Inflammatory macrophage treated with lipopolysaccharide for 4 hours (primary cell): ENCODE measurements at places on chromosomes 7 and 10.

DNA sequence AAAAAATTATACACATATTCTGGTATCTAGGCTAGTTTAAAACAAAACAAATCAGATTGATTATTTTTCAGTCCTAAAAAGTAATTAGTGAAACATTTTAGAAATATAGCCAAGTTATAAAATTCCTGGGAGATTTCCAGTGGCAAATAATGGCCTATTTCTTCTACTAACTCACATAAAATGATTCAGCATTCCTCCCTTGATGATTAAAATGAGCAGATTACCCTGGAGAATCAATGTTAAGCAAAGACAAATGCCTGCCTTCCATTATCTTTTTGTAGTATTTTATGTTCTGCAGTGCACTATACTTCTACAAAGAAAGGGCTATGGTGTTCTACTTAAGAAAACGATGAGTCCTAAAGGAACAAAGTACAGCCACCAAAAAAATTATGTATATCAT lies 53.6 kb downstream of the PARD3 start:
- DNase-seq: no peak

GRCh38 chr7:65404020-65404419 lies 30.4 kb downstream of the ZNF92 start:
- no peak for DNase-seq

DNA sequence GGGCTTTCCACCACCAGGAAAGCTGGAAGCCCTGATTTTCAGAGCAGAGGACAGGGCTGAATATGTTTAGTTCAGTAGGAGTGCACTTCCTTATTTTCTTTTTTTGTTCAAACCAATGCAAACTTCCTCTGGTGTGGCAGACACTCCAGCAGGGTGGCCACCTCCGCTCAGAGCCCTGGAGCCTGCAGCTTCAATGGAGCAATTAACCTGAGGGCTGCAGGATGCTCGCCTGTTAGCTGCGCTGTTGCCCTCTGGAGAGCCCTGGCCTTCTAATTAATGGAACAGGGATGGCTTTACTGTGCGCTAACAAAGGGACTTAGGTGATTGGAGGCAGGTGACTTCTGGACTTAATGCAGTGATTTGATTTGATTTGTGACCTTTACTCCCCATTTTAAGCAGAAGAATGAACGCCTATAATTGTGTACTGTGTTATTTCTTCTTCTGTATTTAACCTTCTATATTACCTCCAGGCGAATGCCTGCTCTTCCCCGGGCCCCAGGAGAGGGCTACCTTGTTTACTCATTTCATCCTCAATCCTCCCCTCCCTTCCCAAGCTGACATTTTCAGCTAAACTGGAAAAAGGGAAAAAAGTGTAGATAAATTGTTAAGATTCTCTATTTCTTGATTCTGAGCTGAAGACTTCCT lies 123.0 kb upstream of the CTBP2 start:
- peak; percentile 4 for DNase-seq

DNA sequence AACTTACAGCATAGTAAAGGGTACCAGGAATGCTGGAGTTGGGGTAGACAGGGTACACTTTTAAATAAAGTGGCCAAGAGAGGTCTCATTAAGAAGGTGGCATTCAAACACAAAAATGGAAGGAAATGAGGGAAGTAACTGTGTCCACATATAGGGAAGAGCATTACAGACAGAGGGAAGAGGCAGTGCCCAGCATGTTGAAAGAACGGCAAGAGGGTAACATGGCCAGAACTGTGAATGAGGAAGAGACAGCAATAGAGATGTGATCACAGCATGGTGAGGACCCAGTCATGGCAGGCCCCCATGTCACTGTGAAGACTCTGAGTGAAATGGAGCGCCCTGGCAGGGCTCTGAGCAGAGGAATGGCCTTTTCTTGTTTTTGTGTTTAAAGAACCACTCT lies 35.1 kb upstream of the ZNRF2 start:
- peak; percentile 80 for DNase-seq

- DNase-seq: no peak
Observed at GRCh38 chr10:112907893-112908292, 42.2 kb upstream of the TCF7L2 start.

- no peak for DNase-seq
Observed at GRCh38 chr10:129193148-129193547, 273.9 kb upstream of the MGMT start.

DNA sequence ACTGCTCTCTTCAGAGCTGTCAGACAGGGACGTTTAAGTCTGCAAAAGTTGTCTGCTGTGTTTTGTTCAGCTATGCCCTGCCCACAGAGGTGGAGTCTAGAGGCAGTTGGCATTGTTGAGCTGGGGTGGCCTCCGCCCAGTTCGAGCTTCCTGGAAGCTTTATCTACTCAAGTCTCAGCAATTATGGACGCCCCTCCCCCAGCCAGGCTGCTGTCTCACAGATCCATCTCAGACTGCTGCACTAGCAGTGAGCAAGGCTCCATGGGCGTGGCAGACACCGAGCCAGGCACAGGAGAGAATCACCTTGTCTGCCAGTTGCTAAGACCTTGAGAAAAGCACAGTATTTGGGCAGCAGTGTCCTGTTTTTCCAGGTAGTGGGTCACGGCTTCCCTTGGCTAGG lies 98.1 kb downstream of the SDHAF3 start:
- no peak for DNase-seq

- DNase-seq: no peak
Observed at GRCh38 chr7:115632636-115633035, 397.9 kb downstream of the TFEC start.

GRCh38 chr10:34607894-34608293 lies 207.2 kb downstream of the PARD3 start:
- DNase-seq: no peak

GRCh38 chr10:124569623-124570470 lies 108.2 kb downstream of the LHPP start:
- DNase-seq: no peak

GRCh38 chr7:55871932-55872485 lies 9.5 kb upstream of the SEPTIN14 start:
- no peak for DNase-seq

DNA sequence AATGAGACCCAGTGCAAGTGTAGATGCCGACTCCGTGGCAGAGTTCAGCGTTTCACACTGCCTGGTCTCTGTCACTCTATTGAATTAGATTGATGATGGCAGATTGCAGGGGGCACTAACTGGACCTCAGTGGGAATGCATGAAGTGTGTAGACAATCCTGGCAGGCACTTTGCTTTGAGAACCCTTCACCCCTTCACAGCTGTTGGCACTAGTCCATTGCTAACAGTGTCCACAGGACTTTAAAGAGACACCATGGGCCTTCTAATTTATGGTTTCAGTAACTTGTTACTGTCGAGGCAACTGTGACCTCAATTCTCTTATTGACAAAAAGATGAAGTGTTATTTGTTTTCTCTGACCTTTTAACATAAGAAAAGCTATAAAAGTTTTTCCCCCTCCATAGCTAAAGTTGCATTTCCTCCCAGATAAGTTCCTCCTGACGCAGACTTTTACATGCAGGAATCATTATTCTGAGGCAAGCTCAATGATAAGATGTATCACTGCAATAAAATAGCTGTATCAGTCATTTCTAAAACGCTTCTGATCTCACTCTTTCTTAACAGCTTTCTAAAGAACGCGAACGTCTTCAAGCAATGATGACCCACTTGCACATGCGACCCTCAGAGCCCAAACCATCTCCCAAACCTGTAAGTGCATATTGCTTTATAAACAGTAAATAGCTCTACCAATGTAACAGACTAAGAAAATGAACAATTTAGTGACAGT lies 238.9 kb downstream of the FOXP2 start:
- DNase-seq: no peak

GRCh38 chr7:44472843-44473242 lies 17.6 kb downstream of the NUDCD3 start:
- DNase-seq: no peak

DNA sequence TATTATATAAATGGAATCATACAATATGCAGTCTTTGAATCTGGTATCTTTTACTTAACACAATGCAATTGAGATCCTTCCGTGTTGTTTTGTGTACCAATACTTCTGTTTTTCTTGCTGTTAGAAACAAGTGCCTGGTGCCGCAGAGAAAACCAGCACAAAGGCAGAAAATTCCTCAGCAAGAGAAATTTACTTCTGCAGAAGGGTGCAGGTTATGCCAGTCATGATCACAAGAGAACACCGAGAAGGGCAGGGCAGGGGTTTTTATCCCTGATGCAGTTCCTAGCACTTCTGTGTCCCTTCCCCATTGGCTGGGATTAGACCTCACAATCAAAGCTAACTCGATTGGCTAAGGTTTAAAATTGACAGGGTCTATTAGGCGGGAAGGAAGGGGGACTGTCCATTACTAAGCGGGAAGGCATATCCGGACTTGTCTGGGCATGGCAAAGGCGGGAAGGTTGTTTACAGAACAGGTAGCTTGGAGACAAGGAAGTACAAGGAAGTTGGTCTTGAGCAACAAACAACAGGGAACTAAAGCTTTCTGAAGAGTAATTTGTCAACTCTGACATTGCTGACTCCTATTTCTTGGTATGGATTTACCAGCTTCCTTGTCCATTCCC lies 2.4 kb upstream of the ZNF33B start:
- DNase-seq: no peak

DNA sequence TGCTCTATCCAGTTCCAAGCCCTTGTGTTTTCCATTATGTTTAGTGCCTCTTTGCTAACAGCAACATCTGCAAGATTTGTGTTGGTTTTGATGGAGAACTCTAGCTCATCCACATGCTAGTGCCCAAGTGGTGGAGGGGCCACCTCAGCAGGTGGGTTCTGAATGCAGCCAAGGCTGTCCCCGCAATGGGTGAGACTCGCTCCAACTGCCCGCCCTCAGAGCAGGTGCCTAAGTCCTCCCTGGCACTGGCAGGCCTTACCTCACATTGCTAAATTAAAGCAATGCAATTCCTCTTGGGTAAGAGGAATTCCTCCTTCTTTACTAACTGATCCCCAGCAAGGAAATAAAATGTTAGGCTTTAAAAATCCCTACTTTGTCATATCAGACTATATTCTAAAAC lies 146.8 kb downstream of the ADCY1 start:
- no peak for DNase-seq

- no peak for DNase-seq
Observed at GRCh38 chr7:18013936-18014335, 13.7 kb downstream of the PRPS1L1 start.

GRCh38 chr7:36621396-36621795 lies 102.9 kb downstream of the AOAH start:
- DNase-seq: no peak

GRCh38 chr7:81533426-81533825 lies 236.4 kb downstream of the HGF start:
- DNase-seq: no peak

DNA sequence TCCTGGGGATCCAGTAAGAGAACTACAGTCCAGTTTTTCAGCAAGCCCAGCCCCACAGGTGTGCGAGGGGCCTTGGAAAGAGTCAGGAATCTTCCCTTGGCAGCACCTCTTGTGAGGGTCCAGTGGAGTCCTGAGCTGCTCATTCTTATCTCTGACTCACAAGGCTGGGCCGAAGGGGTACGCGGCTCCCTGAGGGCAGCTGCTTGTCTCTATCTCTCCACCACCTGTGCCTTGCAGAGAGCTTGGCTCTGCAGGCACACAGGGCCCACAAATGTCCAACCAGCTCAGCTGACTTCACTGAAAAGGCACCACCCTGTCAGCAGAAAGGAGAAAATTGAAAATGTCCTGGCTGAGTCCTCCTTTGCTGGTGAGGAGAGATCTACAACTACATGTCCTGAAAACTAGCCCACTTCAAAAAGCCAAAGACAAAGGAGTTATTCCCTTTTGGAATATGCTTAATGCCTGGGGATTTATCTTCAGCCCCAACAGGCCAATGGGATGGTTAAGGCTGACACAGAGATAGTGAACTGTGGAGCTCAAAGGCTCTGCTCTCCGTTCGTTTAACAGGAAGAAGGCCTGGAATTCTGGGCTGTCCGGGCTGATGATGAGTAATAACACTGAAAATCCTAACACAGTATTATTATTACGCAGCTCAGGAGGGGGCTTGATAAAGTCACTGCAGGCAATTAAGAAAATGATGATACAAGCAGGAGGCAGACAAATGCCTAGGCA lies 23.4 kb downstream of the UROS start:
- DNase-seq: no peak

GRCh38 chr7:47764746-47765145 lies 182.8 kb upstream of the TNS3 start:
- DNase-seq: no peak

- DNase-seq: no peak
Observed at GRCh38 chr10:118115701-118116100, 69.0 kb upstream of the RAB11FIP2 start.

GRCh38 chr7:30663414-30663813 lies 18.8 kb downstream of the CRHR2 start:
- no peak for DNase-seq

- peak; percentile 11 for DNase-seq
Observed at GRCh38 chr7:2115760-2116447, 116.8 kb downstream of the MAD1L1 start.

DNA sequence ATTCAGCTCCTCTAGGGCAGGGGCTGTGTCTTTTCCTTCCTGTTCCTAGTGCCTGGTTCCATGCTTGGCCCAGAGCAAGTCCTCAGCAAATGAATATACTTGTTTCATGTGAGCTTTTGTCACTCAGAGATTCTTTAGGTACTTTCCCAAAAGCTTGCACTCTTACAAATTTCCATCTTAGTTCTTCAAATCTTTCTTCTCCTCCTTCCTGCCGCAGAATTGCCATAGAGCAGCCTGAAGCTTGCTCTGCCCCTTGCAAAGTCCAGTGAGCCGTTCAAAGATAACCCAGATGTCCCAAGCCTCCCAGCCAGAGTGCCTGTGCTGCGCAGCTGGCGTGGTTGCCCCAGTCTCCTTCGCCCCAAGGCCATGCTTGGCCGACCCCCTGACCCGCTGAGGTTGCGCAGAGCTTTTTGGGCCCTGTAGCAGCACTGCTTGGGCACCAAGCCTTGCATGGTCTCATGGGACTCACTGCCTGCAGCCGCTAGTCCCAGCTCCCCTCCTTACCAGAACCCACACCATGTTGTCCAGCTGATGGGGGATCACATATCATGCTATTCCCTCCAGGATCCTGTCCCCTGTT lies 20.7 kb downstream of the CHST3 start:
- peak; percentile 91 for DNase-seq

DNA sequence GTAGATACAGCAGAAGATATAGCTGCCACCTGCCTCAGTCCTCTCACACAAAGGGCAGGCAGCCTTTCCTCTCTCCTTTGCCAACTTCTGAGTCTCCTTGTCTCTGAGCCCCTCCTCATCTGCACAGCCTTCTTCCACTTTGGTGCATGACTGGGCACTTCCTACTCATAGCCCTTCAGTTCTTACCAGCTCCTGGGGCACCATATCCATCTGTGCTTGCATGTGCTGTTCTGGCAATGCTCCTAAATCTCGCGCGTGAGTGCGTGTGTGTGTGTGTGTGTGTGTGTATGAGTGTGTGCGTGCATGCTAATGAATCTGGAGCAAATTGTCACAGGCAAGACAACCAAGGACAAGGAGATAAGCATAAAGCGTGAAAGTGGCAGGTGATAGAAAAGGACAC lies 1271.6 kb upstream of the SORCS1 start:
- no peak for DNase-seq

DNA sequence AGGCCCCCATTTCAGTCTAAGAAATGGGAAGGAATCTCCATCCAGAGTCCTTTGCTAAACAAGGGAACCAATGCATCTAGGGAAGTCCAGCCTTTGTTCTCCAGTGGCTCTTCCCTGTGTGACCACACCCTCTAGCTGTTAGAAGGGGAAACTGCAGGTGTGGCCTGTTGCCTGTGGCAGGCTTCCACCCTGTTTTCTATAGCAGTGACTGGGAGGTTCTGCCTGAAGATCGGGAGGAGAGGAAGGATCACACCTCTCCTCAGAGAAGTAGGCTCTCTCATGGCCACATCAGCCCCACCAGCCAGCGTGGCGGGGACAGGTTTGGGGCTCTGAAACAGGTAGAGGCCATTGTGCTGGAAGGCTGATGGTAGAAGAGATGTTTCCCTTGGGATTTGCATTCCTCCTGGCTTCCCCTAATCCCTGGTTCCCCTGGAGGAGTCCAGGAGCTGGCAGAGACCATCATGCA lies 47.7 kb upstream of the TRIM8 start:
- DNase-seq: peak; percentile 58
